ENCODE measurements at places on chromosomes 2 and 18.

DNA sequence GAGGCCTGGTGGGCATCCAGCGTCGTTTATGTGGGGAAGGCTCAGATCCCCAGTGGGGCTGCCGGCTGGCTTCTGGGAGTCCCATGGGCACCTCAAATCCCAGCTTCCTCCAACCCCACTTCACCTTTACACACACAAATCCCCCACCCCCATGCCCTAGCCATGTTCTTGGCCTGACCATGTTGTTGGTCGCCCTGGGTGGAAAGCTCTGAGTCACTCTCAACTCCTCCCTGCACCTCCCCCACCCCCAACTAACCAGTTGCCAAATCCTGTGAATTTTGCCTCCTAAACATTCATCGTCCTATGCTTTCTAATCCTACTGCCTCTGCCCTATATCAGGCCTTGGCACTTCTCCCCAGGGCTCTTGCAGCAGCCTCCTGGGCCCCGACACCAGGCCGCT lies 6.4 kb downstream of the TNS1 start:
- DNase-seq, result no peak

DNA sequence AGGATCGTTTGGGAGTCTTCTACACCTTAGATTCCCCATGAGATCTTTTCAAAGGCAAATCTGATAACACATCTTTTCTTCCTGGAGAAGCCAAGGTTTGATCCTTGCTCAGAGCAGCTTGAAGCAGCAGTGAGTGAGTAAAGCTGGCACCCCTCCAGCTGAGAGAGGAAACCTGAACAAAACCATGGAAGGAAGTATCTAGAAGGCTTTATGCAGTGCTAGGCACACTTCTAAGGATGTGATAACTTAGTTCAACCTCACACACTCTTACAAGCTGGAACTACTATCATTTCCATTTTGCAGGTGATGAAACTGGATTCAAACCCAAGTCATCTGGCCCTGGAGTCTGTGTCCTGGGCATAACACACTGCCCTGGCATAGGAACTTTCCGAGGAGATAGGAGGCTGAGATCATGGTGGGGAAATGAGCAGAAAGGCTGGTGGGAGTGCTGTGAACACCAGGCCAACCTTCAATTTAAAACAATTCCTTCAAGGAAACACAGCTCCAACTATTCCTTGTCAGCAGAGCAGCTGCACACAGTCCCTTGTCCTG lies 71.2 kb downstream of the CTAGE1 start:
- no peak for DNase-seq

DNA sequence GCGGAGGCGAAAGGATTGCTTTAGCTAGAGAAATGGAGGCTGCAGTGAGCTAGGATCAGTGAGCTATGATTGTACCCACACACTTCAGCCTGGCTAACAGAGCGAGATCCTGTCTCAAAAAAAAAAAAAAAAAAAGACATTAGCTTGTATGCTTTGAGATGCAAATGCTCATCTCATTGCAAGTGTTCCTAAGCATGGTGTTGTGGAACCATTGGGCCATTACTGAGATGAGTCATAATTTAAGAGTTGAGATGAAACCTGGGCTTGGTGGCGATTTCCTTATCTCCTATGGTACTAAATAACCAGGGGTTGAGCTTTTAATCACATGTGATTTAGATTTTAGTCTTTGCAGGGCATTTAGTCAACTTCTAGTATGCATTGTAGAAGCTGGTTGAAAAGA lies 2.2 kb downstream of the PLEKHA3 start:
- DNase-seq, result no peak

DNA sequence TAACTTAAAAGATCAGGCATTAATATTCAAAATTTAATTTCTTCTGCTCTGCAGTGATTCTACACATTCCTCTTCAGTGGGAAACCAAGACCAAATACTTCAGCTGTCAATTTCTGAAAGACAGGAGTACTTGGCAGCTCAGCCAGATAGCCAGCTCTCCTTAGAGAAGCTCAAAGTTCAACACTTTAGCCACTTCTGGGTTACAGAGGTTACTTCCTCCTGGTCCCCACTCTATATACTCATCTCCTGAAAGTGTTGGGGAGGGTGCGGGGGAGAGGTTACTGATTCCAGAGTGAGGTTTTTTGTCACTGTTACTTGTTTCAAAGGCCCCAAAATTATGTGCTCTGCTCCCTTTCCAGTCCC lies 4.1 kb downstream of the CYTIP start:
- no peak for DNase-seq

GRCh38 chr2:232422051-232422450 lies 15.4 kb downstream of the ALPG start:
- DNase-seq, result no peak

DNA sequence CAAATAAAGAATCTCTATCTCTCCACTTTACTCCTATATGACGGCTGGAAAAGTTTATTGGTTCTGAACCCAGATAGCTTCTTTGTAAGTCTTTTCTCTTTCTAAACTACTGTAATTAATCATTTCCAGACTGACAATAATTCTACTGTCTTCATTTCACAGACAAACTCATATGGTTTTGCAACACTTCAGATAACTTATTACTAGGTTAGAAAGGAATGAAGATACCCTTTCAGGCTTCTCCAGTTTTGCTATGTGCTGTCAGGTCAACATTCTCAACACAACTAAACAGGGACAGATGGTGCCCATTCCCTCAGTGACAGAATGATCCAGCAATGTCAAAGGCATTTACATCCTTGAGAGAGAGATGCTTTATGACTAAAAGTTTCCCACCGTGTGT lies 198.5 kb upstream of the ITGA4 start:
- no peak for DNase-seq

DNA sequence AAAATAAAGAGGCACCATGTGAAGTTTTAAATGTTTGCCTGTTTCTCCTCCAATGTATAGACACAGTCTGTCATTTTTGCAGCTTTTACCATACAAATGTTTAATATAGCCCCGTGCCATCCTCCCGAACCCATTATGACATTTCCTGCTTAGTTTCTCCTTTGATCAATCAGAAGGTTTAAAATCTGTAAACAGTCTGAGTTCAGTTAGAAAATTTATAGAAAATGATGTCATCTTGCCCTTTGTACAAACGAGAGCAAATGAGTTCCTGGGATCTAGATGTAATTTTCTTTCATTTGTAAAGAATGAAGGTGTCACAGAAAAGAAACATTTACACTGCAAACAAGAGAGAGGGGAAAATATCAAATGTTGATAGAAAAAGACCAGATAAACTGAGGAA lies 62.7 kb upstream of the NFU1 start:
- DNase-seq, result no peak

DNA sequence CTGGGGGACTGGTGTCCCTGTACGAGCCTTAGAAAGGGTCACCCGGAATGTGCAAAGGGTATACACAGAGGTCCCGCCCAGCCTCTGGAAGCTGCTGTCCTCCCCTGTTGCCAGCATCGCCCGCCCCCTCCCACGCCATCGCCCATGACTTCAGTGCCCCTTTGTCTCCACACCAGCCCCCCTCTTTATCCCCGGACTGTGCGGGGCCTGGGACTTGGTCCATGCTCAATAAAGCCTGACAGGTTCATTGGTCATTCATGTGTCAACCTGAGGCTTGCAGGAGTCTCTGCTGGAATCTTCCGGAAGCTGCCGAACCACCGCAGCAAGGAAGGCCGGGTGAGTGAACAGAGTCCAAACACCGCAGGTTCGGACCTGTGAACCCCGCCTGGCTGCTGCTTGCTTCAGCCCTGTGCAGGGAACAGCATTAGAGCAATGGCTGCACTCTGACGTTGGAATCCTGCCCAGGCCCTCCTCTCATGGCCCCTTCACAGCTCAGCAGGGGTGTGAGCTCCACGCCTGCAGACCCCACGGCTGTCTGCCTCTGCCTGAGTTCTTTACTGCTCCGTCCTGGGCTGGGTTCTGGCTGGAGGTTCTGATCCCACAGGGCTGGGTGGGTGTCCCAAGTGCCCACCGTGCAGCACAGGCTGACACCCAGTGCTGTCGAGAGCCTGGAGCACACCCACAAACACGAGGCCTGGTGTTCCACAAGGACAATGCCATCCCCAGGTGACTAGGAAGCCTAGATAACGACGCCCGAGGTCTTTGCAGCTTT lies 96.5 kb downstream of the SEPTIN10 start:
- DNase-seq, result no peak

DNA sequence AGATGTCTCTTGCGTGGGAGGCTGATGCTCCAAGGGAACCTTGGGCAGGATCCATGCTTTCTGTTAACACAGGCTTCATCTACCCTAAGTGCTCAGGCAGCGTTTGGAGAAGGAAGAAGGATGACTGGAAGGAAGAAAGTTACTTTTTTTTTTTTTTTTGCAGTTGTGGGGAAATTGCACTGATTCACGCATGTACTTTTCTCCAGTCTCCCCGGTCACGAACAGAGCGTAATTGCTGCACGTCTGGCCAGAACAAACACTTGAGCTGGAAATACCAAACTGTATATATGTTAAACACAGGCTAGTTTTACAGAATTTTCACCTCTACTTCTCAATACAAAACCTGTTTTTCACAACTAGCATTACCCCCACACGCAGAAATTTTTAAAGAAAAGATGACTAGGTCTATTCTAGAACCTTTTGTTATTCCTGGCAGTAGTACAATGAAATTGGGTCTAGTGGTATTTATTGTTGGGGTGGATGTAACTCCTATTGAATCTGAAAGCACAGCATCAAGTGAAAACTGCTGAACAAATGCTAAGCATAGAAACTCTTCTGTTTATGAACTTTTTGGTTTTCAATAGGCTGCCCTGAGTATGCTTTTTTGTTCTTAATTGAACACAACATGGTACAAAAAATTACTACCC lies 9.3 kb upstream of the SCYGR5 start:
- no peak for DNase-seq

GRCh38 chr18:40821596-40822243 lies 1133.3 kb upstream of the PIK3C3 start:
- no peak for DNase-seq

All from CMK (cell line).